ENCODE measurements at places on chromosomes 2 and 18. TPM values are rescaled to one million over a fixed set of nuclear protein-coding genes. Genes with fewer than 3 reads are reported as not detected.
A peak's percentile ranks its signal among the peaks of the same experiment; 100 is the strongest.

GRCh38 chr2:220676695-220677094 is 895.4 kb downstream of the EPHA4 start:
- DNase-seq = no peak

- no peak for DNase-seq
Measured at GRCh38 chr2:111100087-111100764, 20.5 kb upstream of the BCL2L11 start.

- peak; percentile 45 for DNase-seq
Measured at GRCh38 chr2:173028141-173028540, 47.5 kb upstream of the MAP3K20 start.

GRCh38 chr2:207492461-207492860 is 37.3 kb upstream of the CREB1 start:
- no peak for DNase-seq

DNA sequence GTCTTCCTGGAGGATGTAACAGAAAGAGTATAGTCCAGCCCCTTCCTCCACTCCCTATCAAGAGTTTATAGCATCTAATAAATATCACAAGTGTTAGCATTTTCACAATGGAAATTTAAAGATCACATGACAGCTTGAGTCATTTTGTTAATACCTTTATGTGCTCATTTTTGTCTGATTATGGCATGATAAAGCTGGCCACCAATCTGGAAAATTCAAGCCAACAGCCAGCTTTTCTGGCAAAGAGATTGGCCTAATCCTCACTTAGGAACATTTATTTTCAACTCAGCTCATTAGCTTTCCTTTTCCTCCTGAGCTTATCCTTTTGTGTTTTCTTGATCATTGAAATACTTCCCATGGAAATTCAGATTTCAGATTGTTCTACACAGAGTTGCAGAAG is 262.9 kb upstream of the RBMS1 start:
- DNase-seq = no peak

GRCh38 chr18:12516049-12516630 is 108.4 kb downstream of the PRELID3A start:
- no peak for DNase-seq

DNA sequence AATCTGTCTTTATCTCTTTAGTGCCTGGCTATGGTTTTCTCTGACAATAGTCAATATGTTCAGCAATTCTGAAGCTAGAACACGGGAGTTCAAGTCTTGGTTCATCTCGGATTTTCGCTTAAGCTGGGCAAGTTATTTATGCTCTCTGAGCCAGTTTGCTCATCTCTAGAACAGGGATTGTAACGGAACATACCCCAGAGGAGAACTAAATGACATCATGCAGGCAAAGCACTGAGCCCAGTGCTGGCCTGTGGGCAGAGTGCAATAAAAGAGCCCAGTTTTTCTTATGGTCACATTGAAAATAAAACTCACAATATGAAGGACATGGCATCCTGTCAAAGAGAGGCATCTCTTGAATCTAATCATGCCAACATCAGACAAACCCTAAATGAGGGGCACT is 143.9 kb downstream of the ZBTB7C start:
- DNase-seq = no peak

- no peak for DNase-seq
Measured at GRCh38 chr2:42781181-42781580, 11.2 kb downstream of the HAAO start.

- no peak for DNase-seq
Measured at GRCh38 chr18:77141401-77142118, 9.0 kb upstream of the MBP start.

Gene MRO
- 0.21 TPM for total RNA-seq

Gene SLC14A1
- 4.0 TPM for total RNA-seq

DNA sequence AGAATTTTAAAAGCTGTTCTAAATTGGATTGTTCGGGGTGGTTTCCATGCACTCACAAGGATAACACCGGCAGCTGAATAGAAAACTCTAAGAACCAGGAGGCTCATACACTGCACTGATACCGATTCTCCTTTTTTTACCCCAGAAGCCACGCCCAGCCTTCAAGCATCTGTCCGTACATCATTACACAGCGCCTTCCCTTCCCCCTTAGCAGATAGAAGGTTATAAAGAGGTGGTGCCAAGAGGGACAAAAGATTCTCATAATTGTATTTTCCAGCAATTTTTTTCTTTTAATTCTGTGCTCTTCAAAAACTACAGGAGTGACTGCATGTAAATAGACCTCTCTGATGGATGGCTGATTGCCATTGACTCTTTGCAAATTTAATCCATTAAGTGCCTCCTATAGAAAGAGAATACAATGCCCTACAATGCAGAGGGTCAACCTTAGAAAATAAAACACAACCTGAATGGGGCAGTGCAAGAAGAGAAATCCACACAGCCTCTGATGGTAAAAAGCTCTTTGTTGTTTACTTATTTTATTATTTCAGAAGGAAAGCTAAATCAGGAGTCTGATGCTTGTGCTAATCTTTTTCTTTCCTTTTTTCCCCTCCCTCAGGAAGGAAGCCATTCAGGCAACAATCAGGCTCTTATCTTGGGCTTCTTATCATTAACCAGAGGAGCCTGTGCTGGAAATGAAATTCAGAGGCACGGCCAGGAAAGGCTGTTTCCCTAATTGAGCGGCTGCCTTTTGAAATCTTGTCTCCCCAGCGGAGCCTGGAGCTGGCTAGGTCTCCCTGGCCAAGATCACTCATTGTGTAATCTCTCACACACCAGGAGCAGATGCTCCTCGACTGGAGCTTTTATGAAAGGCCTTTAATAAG is 198.9 kb upstream of the NABP1 start:
- DNase-seq = peak; percentile 51

GRCh38 chr18:37450434-37451132 is 115.0 kb downstream of the CELF4 start:
- peak; percentile 85 for DNase-seq

DNA sequence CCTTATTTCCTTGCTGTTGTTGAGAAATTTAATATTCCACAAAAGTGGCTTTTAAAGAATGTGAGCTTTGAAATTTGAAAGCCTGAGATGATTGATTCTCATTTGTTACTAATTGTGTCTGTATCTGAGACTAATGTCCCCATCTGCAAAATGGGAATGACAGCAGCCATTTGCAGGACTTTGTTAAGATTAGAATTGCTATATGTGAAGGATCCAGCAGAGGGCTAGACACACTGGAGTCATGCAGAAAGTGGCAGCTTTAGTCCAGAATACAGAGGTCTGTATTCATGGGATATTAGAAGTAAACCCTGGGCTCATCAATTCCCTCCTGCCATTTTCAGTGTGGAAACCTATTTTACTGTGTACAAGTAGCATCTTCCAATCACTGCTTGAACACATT is 296.5 kb upstream of the GYPC start:
- no peak for DNase-seq

GRCh38 chr18:49572611-49573345 is 10.9 kb downstream of the LIPG start:
- DNase-seq = no peak

Gene DLGAP1
- total RNA-seq = 4.4 TPM

Gene LHCGR
- 0.51 TPM for total RNA-seq

- no peak for DNase-seq
Measured at GRCh38 chr18:63205791-63206252, 113.7 kb downstream of the BCL2 start.

DNA sequence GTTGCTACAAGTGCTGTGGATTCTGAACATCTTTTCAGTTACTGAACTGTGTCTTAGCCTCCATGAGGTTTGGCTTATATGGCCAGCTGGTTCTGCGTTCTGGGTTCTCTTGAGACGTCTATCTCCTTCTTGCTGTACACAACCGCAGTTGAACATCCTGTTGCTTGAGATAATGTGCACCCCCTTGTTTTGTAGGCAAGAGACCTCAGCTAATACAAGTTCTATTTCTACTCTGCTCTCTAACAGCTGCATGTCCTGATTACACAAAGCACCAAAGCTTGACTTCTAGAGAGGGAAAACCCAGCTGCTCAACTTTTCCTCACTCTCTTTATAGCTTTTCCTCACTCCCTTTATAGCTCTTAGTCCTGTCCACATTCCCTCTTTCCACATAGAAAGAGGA is 176.0 kb downstream of the LTBP1 start:
- peak; percentile 29 for DNase-seq

- no peak for DNase-seq
Measured at GRCh38 chr2:12693509-12693908, 23.2 kb upstream of the TRIB2 start.

GRCh38 chr18:48707636-48708296 is 168.9 kb downstream of the CTIF start:
- no peak for DNase-seq

Gene WDR75
- total RNA-seq = 52.5 TPM

DNA sequence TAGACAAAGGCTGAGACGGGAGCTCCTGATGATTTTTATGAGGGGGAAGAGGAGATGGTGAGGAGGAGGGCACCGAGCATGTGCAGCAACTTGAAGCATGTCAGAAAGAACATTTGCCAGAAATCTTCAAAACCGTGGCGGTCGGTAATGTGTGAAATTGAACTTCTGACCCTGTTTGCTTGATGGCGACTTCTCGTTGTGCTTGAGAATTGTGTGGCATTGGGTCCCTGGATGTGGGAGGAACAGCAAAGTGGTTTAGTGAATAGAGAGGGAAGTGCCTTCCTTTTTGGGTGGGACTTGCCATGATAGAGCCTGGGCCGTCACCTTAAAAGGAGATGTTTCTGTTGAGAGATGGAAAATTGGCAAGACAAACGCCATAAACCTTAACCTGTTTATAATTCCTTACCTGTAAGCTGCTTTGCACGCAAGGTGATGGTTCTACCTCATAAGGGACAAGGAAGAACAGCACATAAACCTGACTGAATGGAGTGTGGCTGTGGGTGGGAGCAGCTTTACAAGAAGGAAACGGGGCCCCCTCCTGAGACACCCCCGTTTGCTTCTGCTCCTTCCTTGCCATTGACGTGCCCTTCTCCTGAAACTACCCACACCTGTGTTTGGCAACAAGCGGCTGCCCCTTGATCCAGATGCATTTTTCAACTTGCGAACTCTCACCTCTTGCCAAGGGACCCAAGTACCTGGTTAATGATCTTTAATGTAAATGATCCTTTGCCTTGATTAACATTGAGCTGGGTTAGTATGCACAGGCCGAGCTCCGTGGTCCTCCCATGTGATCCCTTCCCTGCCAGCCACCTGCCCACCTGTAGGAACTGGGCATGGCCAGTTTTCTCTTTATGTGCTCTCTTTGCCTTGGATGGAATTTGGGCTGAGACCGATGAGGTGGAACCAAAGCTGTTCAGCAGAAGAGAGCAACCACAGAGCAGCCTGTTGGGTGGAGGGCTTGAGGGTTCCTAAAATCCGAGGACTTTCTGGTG is 153.2 kb downstream of the NEDD4L start:
- DNase-seq = peak; percentile 73

Gene CTLA4
- 1.2 TPM for total RNA-seq

DNA sequence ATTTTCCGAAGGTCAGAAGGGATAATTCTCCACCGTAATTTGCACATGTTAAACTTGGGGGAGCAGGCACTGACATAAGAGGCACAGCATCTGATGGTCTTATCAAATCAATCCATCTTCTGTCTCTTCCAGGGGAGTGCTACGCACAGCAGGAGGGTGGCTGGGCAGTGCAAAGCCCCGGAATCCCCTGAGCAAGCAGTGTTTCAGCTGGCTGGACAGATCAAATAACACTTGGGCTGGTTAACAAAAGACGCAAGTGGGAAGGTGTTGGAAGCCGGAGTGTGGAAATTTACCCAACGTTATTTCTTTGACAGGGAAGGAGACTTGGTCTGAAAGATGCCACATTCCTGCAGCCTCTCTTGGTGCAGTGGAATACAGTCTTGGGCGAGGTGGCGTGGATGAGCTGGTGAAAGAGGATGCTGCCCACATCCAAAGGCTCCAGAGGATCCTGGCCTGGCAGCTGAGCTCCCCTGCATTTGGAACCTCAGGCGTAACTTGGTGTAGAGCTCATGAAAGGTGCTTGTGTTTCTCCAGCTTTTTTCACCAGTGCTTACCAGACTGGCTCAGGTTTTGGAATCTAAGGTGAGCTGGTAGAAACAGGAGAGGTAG is 103.0 kb downstream of the MAPK4 start:
- DNase-seq = peak; percentile 26

Gene TEX44
- not detected for total RNA-seq

GRCh38 chr2:76450024-76450475 is 739.3 kb upstream of the GCFC2 start:
- DNase-seq = no peak

Gene RAX
- not detected for total RNA-seq

DNA sequence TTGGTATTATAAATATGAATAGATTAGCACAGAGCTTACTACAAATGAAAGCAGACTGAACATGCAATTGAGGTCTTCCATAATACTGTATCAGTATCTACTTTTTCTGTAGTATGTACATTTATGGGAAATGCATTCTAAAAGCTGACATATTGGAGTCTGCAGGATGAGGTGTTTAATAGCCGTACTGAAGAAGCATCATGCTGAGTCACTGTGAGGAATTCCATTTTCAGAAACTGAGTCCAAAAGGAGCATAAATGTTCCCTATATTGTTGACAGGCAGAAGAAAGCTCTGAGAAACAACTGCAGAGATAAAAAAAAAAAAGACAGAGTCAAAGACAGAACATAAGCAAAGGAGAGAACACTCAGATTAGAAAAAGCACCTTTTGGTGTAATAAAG is 366.7 kb upstream of the SPHKAP start:
- no peak for DNase-seq

Gene PSMA8
- not detected for total RNA-seq

DNA sequence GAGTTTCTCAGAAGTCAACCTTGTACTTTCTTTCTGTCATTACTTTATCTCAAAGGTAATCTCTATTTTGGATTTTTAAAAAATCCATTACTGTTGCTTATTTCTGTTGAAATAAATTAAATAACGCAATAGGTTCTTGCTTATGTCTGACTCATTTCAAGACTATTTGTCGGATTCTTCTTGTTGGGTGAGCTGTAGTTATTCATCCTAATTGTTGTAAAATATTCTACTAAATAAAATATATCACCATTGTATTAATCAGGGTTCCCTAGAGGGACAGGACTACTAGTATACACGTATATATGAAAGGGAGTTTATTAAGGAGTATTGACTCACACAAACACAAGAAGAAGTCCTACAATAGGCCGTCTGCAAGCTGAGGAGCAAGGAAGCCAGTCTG is 403.9 kb upstream of the CYRIA start:
- DNase-seq = no peak
